ENCODE measurements at places on chromosomes 11 and 22.
A peak's percentile ranks its signal among the peaks of the same experiment; 100 is the strongest.

- DNase-seq, result no peak
Observed at GRCh38 chr11:75014129-75014528, 25.4 kb downstream of the NEU3 start.

- no peak for DNase-seq
Observed at GRCh38 chr22:44037519-44038375, 13.6 kb downstream of the PARVB start.

DNA sequence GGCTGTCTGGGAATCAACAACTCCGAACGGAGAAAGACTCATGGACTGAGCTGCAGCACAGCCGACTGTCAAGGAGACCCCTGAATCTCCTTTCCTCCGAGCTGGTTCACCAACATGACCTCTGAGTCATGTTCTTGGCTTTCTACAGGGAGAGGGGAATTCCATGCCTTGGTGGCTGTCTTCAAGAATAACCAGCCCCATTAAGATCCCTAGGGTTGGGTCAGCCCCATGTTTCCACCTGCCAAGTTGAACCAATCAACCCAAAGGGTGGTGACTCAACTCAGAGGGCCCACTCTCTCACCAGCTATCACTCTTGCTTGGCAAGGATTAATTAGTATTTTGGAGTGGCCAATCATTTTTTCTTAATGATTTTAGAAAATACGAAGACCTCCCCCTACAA lies 28.3 kb upstream of the IGSF22 start:
- DNase-seq, result no peak

GRCh38 chr11:76721755-76722677 lies 51.5 kb upstream of the LRRC32 start:
- peak; percentile 72 for DNase-seq

GRCh38 chr11:41222236-41222635 lies 237.2 kb downstream of the LRRC4C start:
- no peak for DNase-seq

DNA sequence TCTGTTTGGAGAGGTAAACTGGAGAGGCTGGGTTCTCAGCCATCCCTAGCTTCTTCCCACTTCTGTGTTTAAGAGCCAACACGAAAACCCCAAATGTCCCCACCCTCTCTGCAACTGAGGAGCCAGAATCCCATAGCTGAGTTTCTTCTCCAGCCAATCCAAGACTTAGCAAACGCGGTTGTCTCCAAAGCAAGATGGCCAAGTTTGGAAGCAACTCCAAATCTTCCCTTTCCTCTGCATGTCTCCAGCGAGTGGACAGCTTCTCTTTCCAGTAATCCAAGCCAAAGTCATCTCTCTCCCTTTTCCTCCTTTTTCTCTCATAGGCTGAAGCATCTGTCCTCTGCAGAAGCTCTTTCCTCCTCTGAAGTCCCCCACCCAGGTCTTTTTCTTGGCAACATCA lies 539.2 kb downstream of the MIAT start:
- no peak for DNase-seq

DNA sequence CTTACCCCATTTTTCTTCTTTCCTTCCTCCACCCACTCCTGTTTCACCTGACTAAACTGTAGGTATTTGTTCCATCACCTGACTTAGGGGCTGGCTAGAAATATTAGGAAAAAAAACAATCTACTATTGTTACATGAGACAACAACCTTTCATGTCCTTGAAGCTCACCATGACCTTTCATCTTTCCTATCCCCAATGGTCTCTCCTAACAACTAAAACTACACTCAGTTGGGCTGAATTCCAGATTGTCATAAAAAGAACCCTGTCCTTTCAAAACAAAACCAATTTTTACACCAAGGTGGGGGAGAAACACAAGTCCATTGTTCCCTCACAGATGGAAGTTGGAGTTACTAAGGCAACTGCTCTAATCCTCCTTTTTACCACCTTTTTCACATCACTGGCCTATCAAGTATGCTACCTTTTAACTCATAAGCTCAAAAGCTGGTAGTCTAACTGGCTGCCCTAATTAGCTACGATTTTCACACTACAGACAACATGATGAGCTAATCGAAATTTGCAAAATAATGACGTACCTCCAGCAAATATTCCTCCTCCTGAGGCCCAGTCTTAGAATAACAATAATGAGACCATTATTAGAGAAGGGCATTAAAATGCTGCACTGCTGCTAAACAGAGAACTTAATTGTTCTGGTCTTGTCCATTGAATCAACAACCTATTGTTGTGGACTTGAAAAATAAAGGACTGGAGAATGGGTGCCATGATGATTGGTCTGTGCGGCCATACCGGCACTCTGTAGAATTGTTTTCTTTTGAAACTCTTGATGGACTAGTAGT lies 46.5 kb upstream of the SOX6 start:
- DNase-seq, result no peak

DNA sequence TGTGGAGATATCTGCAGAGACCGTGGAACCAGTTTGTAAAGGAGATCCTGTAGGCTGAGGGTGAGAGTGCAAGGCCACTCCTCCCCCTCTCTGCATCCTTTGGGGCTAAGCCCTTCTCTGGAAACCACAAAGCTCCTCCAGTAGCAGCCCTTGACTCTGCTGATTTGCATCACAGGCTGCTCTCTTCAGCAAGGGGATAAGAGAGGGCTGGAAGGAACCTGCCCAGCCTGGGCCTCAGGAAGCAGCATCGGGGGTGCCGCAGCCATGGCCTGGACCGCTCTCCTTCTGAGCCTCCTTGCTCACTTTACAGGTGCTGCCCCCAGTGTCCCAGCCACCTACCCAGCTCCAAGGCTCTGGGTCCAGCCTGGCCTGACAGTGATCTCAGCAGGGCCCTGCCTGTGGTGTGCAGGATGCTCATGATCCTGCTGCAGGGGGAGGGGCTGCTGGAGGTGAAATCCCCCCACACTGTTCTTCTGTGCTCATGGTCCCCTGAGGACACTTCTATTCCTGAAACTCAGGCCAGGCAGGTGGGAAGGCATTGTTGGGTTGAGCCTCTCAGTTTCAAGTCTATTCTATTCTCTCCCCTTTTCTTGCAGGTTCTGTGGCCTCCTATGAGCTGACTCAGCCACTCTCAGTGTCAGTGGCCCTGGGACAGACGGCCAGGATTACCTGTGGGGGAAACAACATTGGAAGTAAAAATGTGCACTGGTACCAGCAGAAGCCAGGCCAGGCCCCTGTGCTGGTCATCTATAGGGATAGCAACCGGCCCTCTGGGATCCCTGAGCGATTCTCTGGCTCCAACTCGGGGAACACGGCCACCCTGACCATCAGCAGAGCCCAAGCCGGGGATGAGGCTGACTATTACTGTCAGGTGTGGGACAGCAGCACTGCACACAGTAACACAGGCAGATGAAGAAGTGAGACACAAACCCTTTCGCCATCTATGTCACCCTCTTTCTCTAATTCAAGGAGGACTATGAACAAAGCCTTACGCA lies 68.5 kb upstream of the IGLL5 start:
- DNase-seq, result peak; percentile 54

- peak; percentile 72 for DNase-seq
Observed at GRCh38 chr11:66891851-66892660, 35.2 kb downstream of the LRFN4 start.

GRCh38 chr11:69359735-69360480 lies 66.0 kb downstream of the MYEOV start:
- DNase-seq, result no peak

GRCh38 chr11:120020981-120021380 lies 116.9 kb downstream of the TRIM29 start:
- no peak for DNase-seq

GRCh38 chr11:93303689-93304088 lies 26.9 kb upstream of the DEUP1 start:
- no peak for DNase-seq

DNA sequence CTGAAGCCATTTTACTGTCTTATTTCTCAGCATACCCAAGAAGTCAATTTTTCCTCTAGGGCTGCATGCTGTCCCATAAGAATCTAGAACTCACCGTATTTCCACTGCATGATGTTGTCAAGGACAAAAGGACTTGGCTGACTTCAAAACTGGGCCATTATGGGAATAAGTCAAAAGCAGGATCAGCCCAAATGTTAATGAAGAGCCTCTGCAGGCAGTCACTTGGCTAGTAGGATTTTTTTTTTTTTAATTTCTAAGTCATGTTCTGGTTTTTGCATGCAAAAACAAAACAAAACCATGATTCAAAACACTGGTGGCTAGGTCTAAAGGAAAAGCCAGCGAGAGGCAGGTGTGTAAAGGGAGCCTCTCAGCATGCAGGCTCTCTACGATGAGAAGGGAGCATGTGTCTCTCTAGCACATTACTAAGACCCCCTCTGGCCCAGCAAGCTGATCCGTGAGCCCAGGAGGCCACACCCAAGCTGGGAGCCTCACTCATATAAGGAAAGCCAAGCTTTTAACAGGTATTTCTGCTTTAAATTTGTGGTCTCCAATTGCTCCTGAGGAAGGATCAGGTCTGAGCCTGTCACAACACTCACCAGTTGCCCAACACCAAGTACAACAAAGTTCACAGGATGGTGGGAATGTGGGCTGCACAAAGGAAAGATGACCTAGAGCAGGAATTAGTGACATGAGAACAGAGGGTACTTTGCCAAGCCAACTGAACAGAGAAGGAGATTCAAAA lies 21.4 kb upstream of the STK33 start:
- no peak for DNase-seq

Measured in GM12891 (cell line).